Effector memory CD8-positive, alpha-beta T cell (primary cell): ENCODE measurements at places on chromosomes 5 and 9.
A peak's percentile ranks its signal among the peaks of the same experiment; 100 is the strongest.

GRCh38 chr9:104984121-104984520 lies 56.2 kb upstream of the ABCA1 start:
- peaks cover 23% of the 10 kb centered on the region for H3K4me1 ChIP-seq
- H3K4me3 ChIP-seq, result no peak overlapping the region
- H3K27ac ChIP-seq, result no peak overlapping the region
- H3K36me3 ChIP-seq, result no peaks in the 10 kb centered on the region

GRCh38 chr5:102341681-102342288 lies 45.7 kb upstream of the SLCO4C1 start:
- H3K4me1 ChIP-seq, result no peaks in the 10 kb centered on the region
- no peaks in the 10 kb centered on the region for H3K36me3 ChIP-seq
- peaks cover 16% of the 10 kb centered on the region for H3K27me3 ChIP-seq
- no peak overlapping the region for H3K27ac ChIP-seq
- H3K4me3 ChIP-seq, result no peak overlapping the region
- no peak for DNase-seq

DNA sequence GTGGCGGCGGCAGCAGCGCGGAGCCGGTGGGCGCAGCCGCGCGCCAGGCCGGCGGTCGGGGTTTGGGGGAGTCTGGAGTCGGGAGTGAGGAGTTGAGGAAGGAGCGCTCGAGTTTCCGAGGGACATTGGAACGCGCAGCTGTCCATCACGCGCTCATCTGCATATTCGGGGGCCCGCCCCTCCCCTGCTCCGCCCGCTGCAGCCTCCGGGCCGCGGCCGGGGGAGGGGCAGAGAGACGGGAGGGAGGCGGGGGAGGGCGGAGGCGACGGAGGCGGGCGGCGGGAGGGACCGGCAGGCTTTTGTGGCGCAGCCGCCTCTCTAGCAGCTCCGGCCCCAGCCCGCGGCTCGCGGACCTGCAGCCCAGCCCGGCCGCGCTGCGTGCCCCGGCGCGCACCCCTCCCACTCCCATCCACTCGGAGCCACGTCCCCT lies at the start of gene IRX2:
Gene IRX2 (minus strand): TSS at position 86 of the 430 bp plus-strand sequence. CDS start 264 bp downstream, outside the sequence.
- peaks cover 66% of the 10 kb centered on the region for H3K27me3 ChIP-seq
- no peak for DNase-seq

DNA sequence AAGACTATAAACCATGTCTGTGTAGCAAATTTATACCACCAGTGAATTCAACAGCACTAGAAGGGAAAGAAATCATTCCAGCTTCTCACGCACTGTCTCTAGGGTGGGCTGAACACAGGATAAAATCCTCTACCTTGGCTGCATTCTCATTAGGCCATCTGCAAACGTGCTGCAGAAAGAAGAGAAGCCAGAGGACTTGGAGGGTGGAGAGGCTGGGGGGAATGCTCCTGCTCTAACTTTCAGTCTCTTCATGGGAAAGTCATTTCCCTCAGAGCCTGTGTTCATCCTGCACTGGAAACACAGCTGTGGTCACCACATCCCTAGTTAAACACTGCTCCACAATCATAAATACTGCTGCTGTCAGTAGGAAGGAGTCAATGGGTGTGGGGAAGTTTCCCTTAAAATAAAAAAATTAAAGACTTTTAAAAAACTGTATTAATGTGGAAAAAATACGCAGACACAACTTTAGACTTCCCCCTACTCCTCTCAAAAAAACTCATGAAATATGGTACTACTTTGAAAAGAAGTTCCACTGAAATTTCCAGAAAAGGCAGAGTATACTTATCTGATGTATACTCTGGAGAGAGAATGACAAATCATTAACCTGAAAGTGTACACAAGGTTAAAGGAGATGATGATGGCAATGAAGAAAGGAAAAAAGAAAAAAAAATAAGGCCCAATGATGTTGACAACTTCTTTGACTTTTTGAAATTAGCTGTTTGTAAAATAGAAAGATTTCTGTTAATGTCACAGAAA lies 46.8 kb downstream of the LHFPL2 start:
- H3K27me3 ChIP-seq, result peaks cover 12% of the 10 kb centered on the region
- DNase-seq, result no peak
- H3K27ac ChIP-seq, result no peak overlapping the region
- no peaks in the 10 kb centered on the region for H3K4me1 ChIP-seq

GRCh38 chr5:173222466-173222865 lies 12.5 kb downstream of the NKX2-5 start:
- no peak for DNase-seq
- H3K27me3 ChIP-seq, result peaks cover 64% of the 10 kb centered on the region
- H3K4me3 ChIP-seq, result no peak overlapping the region
- H3K4me1 ChIP-seq, result no peaks in the 10 kb centered on the region

DNA sequence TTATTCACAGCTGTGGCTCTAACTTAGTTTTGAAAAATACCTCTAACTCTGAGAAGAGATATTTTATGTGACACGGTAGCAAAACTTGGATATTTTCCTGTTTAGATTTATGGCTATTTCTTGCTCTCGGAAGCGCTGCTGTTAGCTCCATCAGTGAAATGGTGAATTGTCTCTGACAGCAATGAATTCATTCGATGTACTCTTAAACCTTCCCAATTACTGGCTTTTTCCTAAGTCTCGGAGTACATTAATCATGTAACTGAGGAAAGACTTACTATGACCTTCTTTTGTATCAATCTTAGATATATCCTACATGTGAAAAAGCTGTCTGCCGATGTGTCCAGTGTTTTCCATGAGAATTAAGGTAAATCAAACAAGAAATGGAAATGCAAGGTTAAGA lies 613.0 kb downstream of the KIF4B start:
- no peaks in the 10 kb centered on the region for H3K4me1 ChIP-seq
- H3K36me3 ChIP-seq, result no peaks in the 10 kb centered on the region
- H3K4me3 ChIP-seq, result no peak overlapping the region
- H3K27me3 ChIP-seq, result peaks cover 28% of the 10 kb centered on the region
- no peak overlapping the region for H3K27ac ChIP-seq

DNA sequence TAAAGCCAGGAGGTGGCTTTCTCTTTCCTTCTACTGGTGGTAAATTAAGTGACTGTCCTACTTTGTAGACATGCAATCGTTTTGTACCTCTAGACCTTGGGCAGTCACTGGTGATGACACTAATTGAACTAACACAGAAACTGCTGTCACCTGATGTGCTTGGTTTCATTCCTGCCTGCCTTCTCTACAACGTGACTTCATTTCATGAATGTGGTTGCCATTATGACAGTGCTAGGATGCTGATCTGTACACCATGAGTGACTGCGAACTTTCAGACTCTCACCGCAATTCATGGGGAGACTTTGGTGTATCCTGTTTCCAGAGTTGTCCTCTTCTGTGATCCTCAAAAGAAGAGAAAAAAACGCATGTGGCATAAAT lies 47.5 kb downstream of the UBE2QL1 start:
- peaks cover 29% of the 10 kb centered on the region for H3K27me3 ChIP-seq
- no peak overlapping the region for H3K27ac ChIP-seq
- no peaks in the 10 kb centered on the region for H3K4me1 ChIP-seq

GRCh38 chr5:154782326-154782725 lies 27.1 kb downstream of the LARP1 start:
- H3K27me3 ChIP-seq, result no peaks in the 10 kb centered on the region
- peak overlapping the region; percentile 8 for H3K4me3 ChIP-seq
- peaks cover 75% of the 10 kb centered on the region for H3K4me1 ChIP-seq
- no peak for DNase-seq

DNA sequence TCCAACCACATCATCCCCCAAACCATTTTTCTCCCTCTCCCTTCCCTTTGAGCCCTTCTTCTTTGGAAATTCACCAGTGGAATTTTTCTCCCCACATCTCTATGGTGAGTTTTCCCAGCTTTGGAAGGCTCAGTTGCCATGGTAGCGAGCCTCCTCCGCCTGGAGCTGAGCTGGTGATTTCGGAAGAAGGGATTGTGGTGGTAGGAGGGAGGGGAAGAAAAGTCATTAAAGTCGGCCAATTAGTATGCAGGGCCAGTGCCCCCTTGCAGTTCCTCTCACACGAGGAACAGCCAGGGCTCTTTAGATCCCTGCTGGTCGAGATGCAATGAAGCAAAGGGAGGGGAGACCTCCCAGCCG lies 322.0 kb downstream of the NTRK2 start:
- H3K27me3 ChIP-seq, result peaks cover 24% of the 10 kb centered on the region
- no peak overlapping the region for H3K4me3 ChIP-seq

DNA sequence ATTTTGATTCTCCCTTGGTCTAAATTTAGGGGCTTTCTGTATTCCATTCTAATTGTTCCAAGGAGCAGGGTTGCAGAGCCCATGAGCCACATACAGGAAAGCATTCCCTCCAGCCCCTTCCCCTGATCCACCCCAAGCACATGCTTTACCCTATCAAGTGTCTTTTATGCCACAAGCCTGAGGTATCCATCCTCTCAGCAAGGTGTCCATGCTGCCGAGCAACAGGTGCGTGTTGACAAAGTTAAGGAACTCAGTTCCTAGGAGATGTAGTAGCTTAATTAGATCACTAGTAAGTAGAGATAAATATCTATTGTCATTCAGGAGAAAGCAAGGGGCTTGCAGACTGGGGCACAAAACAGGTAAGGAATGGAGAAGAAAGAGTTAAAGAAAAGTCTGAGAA lies 57.8 kb downstream of the FEM1C start:
- H3K27ac ChIP-seq, result no peak overlapping the region
- no peak for DNase-seq
- no peaks in the 10 kb centered on the region for H3K36me3 ChIP-seq
- peaks cover 14% of the 10 kb centered on the region for H3K27me3 ChIP-seq
- H3K4me1 ChIP-seq, result no peaks in the 10 kb centered on the region
- no peak overlapping the region for H3K4me3 ChIP-seq

DNA sequence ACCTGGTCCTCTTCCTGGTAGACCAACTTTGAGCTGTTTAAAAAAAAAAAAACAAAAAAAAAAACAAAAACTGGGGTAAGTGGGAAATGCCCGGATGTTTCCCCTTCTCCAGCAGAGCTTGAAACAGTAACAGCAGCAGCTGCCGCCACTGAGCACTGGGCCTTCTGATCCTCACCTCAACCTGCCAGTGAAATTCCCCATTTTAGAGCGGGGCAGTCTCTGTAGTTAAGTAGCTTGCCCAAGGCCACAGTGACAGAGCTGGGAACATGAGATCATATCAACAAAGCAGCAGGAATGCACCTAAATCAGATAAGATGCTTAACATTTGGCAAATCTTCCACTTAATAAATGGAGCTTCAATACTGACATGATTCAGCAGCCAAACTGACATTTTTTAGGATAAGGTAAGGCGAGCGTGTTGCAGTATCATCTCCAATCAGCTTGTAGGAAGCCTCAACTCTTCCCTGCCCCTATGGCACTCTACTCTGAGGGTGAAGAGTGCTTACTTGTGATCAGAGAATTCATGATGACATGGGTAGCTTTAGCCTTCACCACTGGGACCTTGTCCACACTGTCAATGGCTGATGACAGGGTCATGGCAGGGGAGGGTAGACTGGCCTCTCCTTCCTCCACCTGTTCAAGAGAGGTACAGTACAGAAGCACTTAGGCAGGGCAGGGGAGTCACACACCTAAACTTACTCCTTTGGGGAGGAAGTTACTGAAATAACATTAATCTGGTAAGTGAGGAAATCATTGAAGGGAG lies 9.3 kb downstream of the KIAA1191 start:
- H3K4me3 ChIP-seq, result no peak overlapping the region
- H3K4me1 ChIP-seq, result peaks cover 19% of the 10 kb centered on the region
- H3K27me3 ChIP-seq, result no peaks in the 10 kb centered on the region
- no peak for DNase-seq
- H3K36me3 ChIP-seq, result peaks cover 84% of the 10 kb centered on the region
- peak overlapping the region; percentile 62 for H3K27ac ChIP-seq

DNA sequence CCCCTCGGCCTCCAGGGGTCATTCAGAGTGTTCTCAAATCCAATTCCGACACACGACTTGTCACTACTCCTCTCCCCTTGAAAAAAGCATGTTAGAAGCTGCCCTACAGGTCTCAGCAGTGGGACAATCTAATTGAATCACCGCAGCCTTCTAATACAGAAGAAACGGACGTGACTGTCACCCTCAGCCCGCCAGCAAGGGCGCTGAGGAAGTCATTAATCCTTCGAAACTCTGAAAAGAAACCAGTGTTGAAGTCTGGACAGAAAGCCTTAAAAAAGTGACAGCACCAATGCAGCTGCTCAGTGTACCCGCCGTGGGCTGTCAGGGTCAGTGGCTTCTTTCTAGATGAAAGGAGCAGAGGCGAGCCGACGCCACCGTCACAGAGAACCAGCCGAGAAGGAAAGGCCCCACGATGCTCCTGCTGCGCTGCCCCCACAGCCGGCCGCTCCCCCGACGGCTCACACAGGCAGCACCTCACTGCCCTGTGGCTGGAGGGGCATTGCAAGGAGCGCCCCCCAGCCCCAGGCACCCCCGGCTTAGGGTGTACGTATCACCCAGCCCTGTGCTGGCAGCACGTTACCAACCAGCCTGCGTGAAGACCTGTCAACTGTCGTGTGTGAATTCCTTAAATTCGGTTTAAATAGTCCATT lies 5.7 kb downstream of the BRD3OS start:
- peaks cover 4% of the 10 kb centered on the region for H3K4me1 ChIP-seq
- no peak overlapping the region for H3K27ac ChIP-seq
- H3K36me3 ChIP-seq, result peaks cover 25% of the 10 kb centered on the region
- no peaks in the 10 kb centered on the region for H3K27me3 ChIP-seq
- no peak for DNase-seq

GRCh38 chr5:177373806-177374205 lies 10.4 kb upstream of the SLC34A1 start:
- peak overlapping the region; percentile 81 for H3K4me3 ChIP-seq
- peaks cover 30% of the 10 kb centered on the region for H3K4me1 ChIP-seq
- H3K27ac ChIP-seq, result peak overlapping the region; percentile 78
- peaks cover 32% of the 10 kb centered on the region for H3K36me3 ChIP-seq
- no peaks in the 10 kb centered on the region for H3K27me3 ChIP-seq

DNA sequence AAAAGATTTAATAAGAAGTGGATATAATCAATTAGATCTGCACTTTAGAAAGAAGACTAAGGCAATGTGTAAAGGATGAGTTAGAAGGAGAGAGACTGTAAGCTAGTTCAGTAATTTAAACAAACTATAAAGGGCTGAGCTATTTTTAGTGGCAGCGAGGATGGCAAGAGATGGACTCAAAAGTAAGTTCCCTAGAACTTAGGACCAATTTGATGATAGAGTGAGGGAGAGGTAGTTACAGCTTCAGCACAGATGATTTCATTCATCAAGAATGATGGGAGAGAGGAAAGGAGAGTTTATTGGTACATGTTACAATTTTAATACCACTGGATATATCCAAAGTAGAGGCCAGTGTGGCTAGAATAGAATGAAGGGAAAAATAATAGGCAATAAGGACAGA lies 19.1 kb downstream of the NADK2 start:
- no peaks in the 10 kb centered on the region for H3K27me3 ChIP-seq
- no peak overlapping the region for H3K27ac ChIP-seq
- H3K4me3 ChIP-seq, result no peak overlapping the region
- peaks cover 6% of the 10 kb centered on the region for H3K36me3 ChIP-seq
- DNase-seq, result no peak
